ENCODE measurements at places on chromosomes 16 and 17.

DNA sequence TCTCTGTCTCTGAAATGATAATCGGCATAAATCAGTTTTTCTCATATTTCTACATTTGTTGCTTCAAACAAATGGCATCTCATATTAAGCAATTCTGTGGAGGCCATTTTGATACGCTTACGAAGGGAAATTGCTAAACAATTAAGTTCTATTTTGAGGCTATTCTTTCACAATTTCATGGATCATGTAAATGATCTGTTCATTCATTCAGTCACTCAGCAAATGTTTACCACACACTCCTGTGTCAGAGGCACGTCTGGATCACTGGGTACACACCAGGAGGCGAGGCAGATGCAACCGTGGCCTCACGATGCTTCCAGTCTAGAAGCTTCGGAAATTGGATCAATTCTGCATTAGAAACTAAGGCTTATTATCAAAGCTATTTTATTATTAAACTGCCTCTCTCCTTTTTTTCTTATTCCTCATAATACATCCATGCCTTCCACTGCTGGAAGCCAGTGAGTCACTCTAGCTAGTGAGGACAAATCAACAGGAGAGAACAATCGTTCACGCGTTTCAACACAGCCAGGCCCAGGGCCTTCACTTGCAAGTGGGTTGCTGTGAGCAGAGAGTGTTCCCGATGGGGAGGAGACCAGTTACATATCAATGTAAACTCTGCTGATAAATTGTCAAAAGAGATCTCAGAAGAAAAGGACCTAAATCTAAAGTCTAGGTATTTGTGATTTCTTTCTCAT lies 11.3 kb upstream of the SLC39A11 start:
- no peak for DNase-seq

DNA sequence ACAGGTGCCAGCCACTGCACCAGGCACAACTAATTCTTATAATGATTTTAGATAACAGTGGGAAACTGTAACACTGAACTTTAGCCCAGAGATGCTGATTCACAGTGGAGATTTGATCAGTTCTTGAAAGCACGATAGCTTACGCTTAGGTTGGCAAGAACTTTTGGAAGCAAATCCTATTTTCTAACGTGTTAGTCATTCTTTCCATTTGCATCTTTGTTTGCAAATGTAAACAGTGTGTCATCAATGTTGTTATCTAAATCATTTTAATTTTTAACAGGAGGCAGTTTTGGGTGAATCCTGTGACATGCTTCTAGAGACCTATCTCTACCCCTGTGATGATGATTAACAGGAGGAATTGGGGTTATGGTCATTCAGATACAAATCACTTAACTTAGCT lies 35.7 kb upstream of the GNA13 start:
- DNase-seq, result no peak

GRCh38 chr17:33977729-33978514 lies 277.2 kb upstream of the CCL2 start:
- no peak for DNase-seq

DNA sequence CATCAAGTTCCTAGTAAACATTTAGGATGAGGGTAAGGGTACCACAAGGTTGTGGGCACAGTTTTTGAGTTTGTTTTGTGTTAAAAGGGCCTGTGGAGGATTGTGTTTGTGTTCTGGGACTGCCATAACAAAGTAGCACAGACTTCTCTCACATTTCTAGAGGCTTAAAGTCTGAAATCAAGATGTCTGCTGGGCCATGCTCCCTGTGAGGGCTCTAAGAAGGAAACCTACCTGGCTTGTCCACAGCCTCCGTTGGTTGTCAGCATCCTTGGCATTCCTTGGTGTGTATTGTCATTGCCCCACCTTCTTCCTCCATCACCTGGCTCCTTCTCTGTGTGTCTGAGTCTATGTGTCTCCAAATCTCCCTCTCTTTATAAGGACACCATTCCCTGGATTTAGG lies 808.1 kb upstream of the RBFOX1 start:
- no peak for DNase-seq

- DNase-seq, result peak; percentile 60
Measured at GRCh38 chr16:89093602-89094251, at the start of gene ACSF3. Gene ACSF3 (plus strand): TSS chr16:89093852. CDS start chr16:89100682, 6,830 bp downstream.

DNA sequence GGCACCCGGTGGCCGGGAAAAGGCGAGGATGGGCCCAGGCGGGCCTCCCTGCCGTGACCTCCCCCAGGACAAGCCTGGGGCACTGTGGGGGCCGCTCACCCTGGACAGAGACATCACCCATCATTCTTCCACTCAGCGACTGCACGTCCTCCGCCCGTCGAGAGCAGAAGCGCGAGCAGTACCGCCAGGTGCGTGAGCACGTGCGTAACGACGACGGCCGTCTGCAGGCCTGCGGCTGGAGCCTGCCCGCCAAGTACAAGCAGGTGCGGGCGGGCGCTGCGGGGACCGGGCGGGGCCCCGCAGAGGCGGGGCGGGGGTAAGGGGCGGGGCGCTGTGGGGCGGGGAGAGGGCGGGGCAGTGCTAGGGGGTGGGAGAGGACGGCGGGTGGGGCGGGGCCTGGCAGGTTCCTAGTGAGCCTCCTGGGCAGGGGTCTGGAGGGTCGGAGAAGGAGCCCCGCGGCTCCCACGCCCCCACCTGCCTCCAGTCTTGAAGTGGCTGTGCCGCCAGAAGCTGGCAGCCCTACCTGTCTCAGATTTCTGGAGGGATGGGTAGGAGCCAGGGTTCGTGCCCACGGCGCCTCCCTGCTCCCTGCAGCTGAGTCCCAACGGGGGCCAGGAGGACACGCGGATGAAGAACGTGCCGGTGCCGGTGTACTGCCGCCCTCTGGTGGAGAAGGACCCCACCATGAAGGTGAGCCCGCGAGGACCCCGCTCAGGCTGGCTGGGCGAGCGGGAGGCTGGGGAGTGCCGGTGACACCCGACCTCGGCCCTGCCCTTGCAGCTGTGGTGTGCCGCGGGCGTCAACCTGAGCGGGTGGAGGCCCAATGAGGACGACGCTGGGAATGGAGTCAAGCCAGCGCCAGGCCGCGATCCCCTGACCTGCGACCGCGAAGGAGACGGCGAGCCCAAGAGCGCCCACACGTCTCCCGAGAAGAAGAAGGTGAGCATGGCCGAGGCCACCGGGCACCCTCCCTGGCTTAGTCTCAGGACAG lies 7.5 kb downstream of the NME3 start:
- no peak for DNase-seq

GRCh38 chr17:65097110-65097509 lies 40.1 kb upstream of the RGS9 start:
- DNase-seq, result no peak

Measured in stimulated activated CD8-positive, alpha-beta memory T cell treated with anti-CD3 and anti-CD28 coated beads, Interleukin-7, amount 100 ng/mL, for 4 hours (primary cell).